ENCODE measurements at places on chromosomes 2 and 18.

GRCh38 chr2:24181849-24182248 is 7.0 kb downstream of the FAM228A start:
- no peak for DNase-seq

DNA sequence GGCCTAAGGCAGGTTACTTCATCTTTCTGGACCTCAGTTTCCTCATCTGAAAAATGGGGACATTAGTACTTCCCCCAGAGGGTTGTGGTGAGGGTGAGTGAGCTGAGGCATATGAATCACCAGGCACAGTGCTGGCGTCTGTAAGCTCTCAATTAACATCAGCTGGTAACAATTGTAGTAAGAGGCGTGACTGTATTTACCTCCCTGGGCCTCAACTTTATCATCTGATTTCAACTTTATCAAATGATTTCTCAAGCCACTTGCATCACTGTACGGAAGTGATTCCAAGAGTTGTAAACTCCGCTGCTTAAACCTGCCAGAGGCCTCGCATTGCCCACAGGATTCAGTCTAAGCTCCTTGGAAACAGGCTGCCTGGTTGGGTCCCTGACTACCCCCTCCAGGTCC is 53.6 kb upstream of the PKDCC start:
- DNase-seq: no peak

GRCh38 chr18:75353357-75353756 is 74.1 kb downstream of the SMIM21 start:
- no peak for DNase-seq

DNA sequence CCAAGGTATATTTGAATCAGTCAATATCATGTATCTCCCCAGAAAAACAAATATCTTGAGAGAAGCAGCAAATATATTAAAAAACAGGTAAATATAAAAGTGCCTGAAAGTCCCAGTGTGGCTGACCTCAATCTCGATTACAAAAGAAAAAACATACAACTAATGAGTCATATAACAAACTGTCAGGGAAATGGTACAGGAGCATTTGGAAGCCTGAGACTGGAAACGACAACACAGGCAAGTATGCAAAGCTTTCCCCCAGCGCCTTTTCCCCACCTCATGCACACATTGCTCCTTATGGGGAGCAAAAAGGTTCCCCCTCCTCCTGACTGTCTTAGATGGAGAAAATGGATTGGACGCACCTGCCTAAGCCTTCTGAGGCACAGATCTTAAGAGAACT is 230.7 kb downstream of the TMX3 start:
- DNase-seq: no peak

GRCh38 chr18:51361130-51361860 is 163.8 kb upstream of the MEX3C start:
- DNase-seq: no peak

GRCh38 chr2:169015943-169016342 is 15.2 kb downstream of the ABCB11 start:
- no peak for DNase-seq

- DNase-seq: no peak
These were observed 53.8 kb upstream of the GATA6 start for GRCh38 chr18:22115573-22115972.

GRCh38 chr2:2919026-2919425 is 458.6 kb downstream of the EIPR1 start:
- no peak for DNase-seq
